ENCODE measurements at places on chromosomes 5 and 9. TPM values are rescaled to one million over a fixed set of nuclear protein-coding genes. Genes with fewer than 3 reads are reported as not detected.
A peak's percentile ranks its signal among the peaks of the same experiment; 100 is the strongest.

GRCh38 chr5:50646591-50646990, 19.8 kb upstream of the PARP8 start:
- H3K36me3 ChIP-seq: no peaks in the 10 kb centered on the region
- DNase-seq: no peak
- 0 out of 2 replicates have a peak, but pooled peaks cover 3% of the 10 kb centered on the region for H3K4me1 ChIP-seq
- H3K4me3 ChIP-seq: no peak overlapping the region
- H3K27ac ChIP-seq: no peak overlapping the region

- no peak overlapping the region for H3K27ac ChIP-seq
- H3K27me3 ChIP-seq: no peaks in the 10 kb centered on the region
- no peak overlapping the region for H3K4me3 ChIP-seq
- H3K36me3 ChIP-seq: no peaks in the 10 kb centered on the region
- H3K4me1 ChIP-seq: no peaks in the 10 kb centered on the region
These were observed 63.7 kb downstream of the DENND4C start for GRCh38 chr9:19294219-19294618.

DNA sequence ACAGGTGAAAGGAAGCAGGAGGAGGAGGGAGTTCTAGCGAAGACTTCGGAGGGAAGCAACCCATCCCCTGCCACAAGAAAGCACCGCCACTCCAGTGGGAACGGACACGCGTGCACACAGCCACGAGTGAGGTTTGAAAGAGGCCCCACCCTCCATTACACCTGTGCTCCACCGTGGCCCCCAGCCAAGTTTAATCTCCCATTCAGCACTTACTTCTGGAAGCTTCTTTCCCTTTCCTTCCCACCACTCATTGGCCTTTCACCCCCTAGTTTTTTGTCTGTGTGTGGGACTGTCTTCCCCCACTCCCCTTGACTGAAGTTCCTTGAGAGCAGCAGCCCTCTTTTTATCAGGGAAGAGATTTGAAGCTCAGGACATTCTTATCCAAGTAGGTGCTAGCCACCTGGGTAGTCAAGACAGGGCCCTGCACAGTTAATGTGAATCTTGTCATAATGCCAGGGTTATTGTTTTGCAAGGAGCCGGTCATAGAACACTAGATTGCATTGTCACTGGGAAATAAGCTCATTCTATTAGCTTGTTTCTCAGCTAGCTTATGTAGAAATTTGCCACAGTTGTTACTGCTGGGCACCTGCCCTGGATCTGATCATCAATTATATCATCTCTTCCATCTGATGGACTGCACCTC, 256.0 kb downstream of the DOCK8 start:
- no peaks in the 10 kb centered on the region for H3K36me3 ChIP-seq
- DNase-seq: no peak
- peaks cover 23% of the 10 kb centered on the region for H3K4me1 ChIP-seq
- H3K27ac ChIP-seq: peak overlapping the region; percentile 61

DNA sequence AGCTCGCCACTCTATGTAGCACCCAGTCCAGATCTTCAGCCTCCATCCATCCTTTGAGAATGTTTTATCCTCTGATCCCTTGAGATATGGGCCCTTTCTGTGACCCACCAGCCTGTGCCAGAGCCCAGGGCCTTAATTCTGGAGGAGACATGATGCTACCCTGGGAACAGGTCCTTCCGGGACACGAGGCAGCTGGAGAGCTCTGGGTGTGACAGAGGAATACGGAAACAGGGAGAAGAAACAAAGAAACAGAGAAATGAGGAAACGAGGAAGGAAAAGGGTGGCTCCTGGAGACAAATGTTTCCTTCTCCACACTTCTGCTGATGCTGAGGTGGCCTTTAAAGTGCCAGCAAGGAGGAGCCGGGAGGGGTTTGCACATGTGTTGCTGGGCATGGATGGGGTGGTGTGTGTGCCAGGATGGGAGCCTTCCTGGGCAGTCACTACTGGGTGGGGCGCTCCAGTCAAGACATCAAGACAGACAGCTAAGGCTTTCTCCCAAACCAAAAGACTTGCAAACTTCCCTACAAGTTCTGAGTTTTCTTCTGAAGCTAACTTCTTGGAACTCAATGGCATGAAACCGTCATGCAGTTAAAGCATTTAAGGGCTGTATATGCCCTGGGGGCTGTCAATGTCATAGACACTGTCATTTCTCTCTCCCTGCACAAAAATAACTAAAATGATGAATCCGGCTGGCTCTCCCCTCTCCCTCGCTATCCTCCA, 22.8 kb upstream of the MARCHF6 start:
- H3K27ac ChIP-seq: no peak overlapping the region
- H3K36me3 ChIP-seq: no peaks in the 10 kb centered on the region
- H3K27me3 ChIP-seq: peaks cover 11% of the 10 kb centered on the region

Gene FGF10
- not detected for total RNA-seq

Gene GPR150
- 0.17 TPM for total RNA-seq

Gene FOXD4L4
- total RNA-seq: 0.53 TPM

Gene IL4
- not detected for total RNA-seq
